Activated T-cell treated with anti-CD3 and anti-CD28 coated beads, Interleukin-2, amount 50 U/mL, for 48 hours (primary cell): ENCODE measurements at places on chromosomes 1 and 21.
A peak's percentile ranks its signal among the peaks of the same experiment; 100 is the strongest.

GRCh38 chr1:109948285-109948630, 36.3 kb upstream of the AHCYL1 start:
- DNase-seq = no peak

DNA sequence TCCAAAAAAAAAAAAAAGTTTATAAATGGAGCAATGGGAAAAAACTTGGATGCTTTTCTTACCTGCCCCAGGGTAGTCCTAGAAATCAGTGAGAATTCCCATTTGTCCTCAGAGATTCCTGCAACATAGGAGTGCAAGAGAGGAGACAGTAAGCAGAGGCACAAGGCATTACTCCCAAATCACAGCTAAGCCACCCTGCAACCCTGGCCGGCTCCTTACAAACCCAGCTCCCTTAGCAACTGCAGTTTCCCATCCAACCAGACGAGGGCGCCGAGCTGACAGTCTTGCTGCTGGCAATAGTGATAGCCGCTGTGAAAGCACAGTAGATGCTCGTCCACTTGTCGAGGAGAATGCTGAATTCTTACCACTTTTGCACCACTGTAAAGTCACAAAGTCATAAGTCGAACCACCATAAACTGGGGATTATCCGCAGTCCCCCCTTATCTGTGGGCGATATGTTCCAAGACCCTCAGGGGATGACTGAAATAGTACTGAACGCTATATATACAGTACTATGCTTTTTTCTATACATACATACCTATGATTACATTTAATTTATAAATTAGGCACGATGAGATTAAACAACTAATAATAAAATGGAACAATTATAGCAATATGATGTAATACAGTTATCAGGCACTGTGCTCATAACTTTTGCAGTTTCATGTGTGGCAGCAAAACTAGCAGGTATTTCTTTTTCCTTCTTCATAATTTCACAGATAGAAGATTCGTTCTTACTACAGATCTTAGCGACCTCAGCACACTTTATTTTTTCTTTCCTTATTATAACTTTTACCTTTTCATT, 6.0 kb upstream of the PITHD1 start:
- DNase-seq = peak; percentile 93

- no peak for DNase-seq
Observed at GRCh38 chr1:219533280-219533679, 79.6 kb downstream of the ZC3H11B start.

DNA sequence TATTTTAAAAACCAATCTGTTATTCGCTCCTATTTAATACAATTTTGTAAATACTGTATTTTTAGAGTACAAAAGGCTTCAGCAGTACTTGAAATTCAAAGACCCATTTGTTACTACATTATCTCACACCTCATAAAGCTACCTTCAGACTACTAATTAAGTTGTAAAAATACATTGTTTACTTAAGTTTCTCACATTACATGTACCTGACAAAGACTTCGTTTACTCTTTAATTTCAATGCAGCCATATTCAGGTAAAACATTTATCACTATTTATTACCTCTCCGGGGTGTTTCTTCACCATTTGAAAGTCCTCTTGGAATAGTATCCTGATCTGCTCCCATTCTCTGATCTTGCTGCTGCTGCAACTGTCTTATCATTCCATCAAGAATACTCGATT, 55.2 kb downstream of the BRWD1 start:
- DNase-seq = no peak

DNA sequence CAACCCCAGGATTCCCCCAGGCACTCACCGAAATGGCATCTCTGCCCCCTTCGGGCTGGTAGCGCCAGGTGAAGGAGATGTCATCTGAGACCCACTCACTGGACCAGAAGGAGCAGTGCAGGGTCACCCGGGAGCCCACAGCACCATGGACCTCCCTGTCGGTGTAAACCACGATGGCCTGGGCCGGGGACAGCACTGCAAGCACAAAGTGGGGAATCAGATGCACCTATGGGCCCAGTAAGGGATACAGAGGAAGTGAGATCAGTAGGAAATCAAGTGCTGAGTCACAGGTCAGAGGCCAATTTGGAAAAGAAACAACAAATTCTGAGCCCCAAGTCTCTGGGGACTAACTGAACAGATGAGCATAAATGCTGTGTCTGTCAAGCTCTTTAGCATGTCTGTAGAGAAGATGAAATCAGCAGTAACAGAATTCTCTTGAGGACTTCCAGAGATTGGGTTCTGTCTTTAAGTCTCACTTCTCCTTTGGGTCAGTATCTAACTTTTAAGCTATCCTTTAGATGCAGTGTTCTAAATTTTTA, 2.5 kb downstream of the MPZ start:
- DNase-seq = peak; percentile 23

DNA sequence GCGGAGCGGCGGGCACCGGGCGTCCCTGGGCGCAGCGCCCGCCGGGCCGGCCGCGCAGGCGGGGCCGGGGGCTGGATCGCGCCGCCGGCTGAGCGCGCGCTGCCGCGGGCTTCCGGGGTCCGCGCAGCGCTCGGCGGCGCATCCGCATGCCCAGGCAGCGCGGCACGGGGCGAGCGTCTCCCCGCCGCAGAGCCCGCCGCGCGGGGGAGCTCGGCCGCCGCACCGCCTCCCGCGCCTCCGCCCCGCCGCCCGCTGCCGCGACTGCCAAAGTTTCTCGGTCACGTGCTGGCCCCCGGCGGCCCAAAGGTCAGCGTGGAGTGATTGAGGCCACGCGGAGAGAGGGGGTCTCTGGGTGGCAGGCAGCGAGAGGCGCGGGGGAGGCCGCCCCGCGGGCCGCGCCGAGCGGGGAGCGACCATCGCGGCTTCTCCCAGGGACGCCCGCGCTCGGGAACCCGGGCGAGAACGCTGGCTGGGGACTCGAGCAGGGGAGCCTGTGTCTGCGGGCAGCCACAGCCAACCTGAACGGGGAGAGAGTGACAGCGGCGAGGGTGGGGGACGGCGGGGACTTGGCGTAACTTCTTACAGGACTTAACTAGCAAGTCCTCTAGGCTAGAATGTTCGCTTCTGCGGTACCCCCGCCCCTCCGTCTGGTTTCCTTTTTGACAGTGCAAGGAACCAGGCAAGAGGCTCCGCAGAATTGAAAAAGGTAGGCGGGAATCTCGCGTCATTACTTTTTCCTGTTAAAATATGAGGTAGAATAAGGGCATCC, at the start of gene ILDR2:
Gene ILDR2 (minus strand): TSS at position 180 of the 769 bp plus-strand sequence. CDS start 272 bp downstream, outside the sequence.
- peak; percentile 84 for DNase-seq

- no peak for DNase-seq
Observed at GRCh38 chr1:47439819-47440598, 2.2 kb downstream of the FOXD2 start.

DNA sequence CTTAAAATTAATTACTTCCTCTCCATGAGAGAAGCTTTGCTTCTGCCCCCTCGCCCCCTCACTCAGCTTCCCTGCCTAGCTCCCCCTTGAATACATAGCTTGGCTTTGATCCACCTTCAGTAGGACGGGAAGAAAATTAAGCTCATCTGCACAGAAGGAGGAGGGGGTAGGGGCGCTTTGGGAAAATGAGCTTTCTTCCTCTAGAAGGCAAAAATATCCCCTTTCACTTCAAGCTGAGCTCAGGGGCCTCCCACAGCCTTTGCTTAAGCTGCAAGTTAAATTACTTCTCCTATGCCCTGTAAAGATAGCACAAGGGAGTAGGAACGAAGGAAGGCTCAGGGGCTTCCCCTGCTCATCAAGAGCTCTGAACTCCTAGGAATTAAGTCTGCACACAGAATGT, 65.2 kb upstream of the GOLT1A start:
- no peak for DNase-seq

- no peak for DNase-seq
Observed at GRCh38 chr21:38165466-38166172, 91.2 kb upstream of the KCNJ15 start.

- DNase-seq = no peak
Observed at GRCh38 chr1:214990619-214991018, 91.9 kb upstream of the KCNK2 start.

- DNase-seq = no peak
Observed at GRCh38 chr1:167312871-167313270, 92.2 kb downstream of the POU2F1 start.

DNA sequence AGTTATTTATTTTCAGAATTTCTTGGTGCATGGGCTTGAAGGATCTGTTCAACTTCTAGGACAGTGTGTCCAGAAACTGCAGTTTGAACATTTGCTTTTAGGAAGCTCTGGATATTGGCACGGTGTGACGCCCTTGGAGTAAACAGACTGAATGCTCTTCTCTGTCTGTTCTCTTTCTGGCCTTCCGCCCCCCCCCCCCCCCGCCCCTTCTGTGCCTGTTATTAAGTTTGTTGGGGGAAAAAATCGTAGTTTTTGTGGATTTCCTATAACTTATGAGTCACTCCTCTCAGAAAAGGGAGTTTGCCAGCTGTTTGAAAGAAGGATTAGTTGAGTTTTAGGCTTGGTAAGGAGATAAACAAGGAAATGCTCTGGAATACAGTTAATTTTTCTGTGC, 1.2 kb downstream of the KCTD3 start:
- DNase-seq = no peak

- no peak for DNase-seq
Observed at GRCh38 chr1:119602169-119602568, 45.9 kb downstream of the ZNF697 start.

DNA sequence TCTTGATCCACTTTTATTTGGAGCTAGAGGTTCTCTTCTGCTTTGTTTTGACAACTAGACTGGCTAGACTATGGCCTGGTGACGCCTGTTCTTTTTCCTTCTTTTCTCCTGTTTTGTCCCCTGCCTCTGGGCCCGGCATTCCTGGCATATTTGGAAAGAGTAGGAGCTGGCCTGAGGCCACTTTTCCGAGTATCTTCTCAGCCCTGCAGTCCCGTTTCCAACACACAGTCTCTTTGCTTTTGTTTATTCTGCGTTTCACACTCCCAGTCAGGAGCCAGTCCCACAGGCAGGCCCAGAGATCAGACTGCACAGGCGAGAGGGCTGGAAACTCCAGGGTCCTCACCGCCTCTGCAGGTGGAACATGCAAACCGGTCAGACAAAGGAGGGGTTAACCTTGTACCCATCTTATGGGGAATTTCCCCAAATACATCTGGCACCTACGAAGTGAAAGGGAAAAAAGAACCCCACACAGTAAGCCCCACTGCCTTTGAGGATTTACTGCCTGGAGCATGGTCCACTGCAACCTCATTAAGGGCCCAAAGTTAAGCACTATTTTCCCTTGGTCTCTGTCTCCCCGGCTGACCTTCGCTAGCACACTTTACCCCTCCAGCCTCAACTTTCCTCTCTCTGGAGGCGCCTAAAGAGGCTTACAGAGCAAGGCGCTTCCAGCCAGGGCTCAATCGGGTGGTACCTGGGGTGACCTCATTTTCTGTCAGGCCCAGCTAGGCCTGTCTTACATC, 141.1 kb downstream of the TOMM20 start:
- no peak for DNase-seq

DNA sequence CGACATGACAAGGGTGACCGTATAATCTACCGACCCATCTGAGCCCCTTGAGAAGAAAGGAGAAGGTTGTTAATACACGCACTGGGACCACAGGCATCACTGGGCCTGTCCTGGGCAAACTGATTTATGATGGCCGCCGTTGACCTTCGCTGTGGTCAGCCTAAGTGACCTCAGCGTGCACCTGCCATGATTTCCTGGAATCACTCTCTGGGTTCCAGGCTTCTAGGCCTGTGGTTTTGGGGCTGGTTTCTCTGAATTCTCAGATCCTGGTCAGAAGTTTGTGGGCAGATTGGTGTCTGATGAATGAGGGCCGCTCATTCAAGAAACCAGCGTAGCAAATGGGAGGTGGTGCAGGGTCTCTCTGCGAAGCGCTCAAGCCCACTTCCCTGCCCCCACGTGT, 64.0 kb downstream of the SIK1 start:
- no peak for DNase-seq

GRCh38 chr1:161905269-161905884, 118.3 kb downstream of the OLFML2B start:
- no peak for DNase-seq

- no peak for DNase-seq
Observed at GRCh38 chr1:177573901-177574300, 396.0 kb downstream of the SEC16B start.

GRCh38 chr1:78641558-78641957, 8.1 kb upstream of the IFI44 start:
- DNase-seq = no peak
